ENCODE measurements at places on chromosomes 5 and 9. TPM values are rescaled to one million over a fixed set of nuclear protein-coding genes. Genes with fewer than 3 reads are reported as not detected.

Gene RBM22
- total RNA-seq, result 53.6 TPM

Gene CDC26
- total RNA-seq, result 89.3 TPM

Gene FRMD3
- 2.7 TPM for total RNA-seq

Gene OR1L1
- not detected for total RNA-seq

Gene C6
- total RNA-seq, result not detected

Data from NCI-H460 (cell line).